ENCODE measurements at places on chromosomes 16 and 17.

GRCh38 chr17:81833921-81834830 is 674 bp downstream of the PPP1R27 start:
- peak overlapping the region; percentile 65 for H3K4me3 ChIP-seq
- H3K27ac ChIP-seq, result peak overlapping the region; percentile 72
- no peak for DNase-seq
- H3K36me3 ChIP-seq, result peaks cover 5% of the 10 kb centered on the region
- H3K4me1 ChIP-seq, result peaks cover 25% of the 10 kb centered on the region
- H3K27me3 ChIP-seq, result no peaks in the 10 kb centered on the region

GRCh38 chr16:3601614-3602319 is 9.6 kb downstream of the SLX4 start:
- H3K27ac ChIP-seq, result no peak overlapping the region
- H3K36me3 ChIP-seq, result peaks cover 21% of the 10 kb centered on the region
- no peaks in the 10 kb centered on the region for H3K4me1 ChIP-seq
- H3K4me3 ChIP-seq, result no peak overlapping the region
- DNase-seq, result no peak

- peaks cover 2% of the 10 kb centered on the region for H3K27me3 ChIP-seq
- no peaks in the 10 kb centered on the region for H3K36me3 ChIP-seq
- no peak overlapping the region for H3K27ac ChIP-seq
- no peak overlapping the region for H3K4me3 ChIP-seq
- DNase-seq, result no peak
Observed at GRCh38 chr17:39970157-39970692, 7.4 kb downstream of the GSDMA start.

DNA sequence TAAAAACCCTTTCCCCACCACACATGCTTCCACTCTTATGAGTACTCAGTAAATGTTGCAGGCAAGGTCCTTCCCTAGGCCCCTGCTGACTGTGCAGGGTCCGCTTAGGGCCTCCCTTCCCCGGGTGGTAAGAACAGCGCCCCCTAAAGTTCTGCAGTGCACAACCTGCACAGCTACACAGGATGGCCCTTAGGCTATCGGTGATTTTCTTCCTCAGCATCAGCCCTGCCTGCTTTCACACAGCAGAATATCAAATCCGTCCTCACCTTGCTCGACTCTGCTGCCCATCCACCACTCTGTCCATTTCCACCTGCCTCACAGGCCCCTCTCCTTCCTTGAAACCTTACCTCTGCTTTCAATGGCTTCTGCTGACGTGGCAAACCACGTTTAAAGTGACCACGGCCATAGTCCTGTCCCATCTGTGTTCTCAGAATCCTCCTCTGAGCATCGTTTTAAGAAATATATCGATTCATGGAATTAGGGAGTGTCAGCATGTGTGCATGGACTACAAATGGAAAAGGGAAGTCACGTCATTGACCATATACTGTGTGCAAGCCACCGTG is 51.4 kb upstream of the TMEM132E start:
- no peak for DNase-seq
- no peak overlapping the region for H3K4me3 ChIP-seq
- H3K4me1 ChIP-seq, result no peaks in the 10 kb centered on the region
- H3K27me3 ChIP-seq, result peaks cover 30% of the 10 kb centered on the region
- no peaks in the 10 kb centered on the region for H3K36me3 ChIP-seq

- no peak for DNase-seq
- H3K4me3 ChIP-seq, result no peak overlapping the region
- H3K36me3 ChIP-seq, result no peaks in the 10 kb centered on the region
- H3K27me3 ChIP-seq, result no peaks in the 10 kb centered on the region
- peaks cover 10% of the 10 kb centered on the region for H3K4me1 ChIP-seq
Observed at GRCh38 chr17:6456321-6456720, 12.1 kb downstream of the PIMREG start.

GRCh38 chr17:4487296-4487695 is 11.4 kb upstream of the SPNS2 start:
- no peak overlapping the region for H3K27ac ChIP-seq
- H3K4me1 ChIP-seq, result peaks cover 53% of the 10 kb centered on the region
- H3K36me3 ChIP-seq, result peaks cover 2% of the 10 kb centered on the region
- no peak for DNase-seq
- H3K4me3 ChIP-seq, result no peak overlapping the region

DNA sequence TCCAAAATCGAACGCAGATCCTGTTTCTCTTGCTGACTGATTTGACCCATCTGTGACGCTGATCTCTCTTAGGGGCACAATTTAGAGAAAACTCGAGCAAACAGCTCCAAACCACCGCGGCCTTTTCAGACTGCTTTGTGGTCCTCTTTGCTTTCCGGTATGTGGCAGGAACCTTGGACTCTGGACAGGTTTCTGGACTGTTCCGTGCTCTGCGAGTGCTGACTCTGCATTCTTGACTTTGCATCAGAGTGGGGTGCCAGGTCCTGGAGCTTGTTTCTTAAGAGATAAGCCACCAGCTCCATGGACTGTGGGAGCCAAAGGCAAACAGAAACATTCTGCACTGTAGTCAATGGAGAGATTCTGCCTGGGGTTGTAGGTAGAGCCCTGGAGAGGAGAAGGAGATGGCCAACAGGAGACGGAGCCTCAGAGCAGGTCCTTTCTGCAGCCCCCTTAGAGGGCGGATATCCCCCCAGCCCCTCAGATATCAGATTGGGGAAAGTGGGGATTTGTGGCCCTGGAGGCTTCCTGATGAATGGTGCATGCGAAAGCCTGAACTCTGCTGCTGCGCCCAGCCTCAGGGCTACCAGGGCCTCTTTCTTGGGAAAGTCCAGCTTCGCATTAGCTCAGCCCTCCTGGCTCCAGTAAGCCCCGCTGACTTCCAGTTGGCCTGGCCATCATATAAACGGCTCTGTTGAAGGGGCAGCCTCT is 65.6 kb downstream of the WIPI1 start:
- no peaks in the 10 kb centered on the region for H3K27me3 ChIP-seq
- no peak overlapping the region for H3K27ac ChIP-seq
- H3K36me3 ChIP-seq, result peaks cover 3% of the 10 kb centered on the region
- H3K4me1 ChIP-seq, result peaks cover 4% of the 10 kb centered on the region
- no peak overlapping the region for H3K4me3 ChIP-seq

DNA sequence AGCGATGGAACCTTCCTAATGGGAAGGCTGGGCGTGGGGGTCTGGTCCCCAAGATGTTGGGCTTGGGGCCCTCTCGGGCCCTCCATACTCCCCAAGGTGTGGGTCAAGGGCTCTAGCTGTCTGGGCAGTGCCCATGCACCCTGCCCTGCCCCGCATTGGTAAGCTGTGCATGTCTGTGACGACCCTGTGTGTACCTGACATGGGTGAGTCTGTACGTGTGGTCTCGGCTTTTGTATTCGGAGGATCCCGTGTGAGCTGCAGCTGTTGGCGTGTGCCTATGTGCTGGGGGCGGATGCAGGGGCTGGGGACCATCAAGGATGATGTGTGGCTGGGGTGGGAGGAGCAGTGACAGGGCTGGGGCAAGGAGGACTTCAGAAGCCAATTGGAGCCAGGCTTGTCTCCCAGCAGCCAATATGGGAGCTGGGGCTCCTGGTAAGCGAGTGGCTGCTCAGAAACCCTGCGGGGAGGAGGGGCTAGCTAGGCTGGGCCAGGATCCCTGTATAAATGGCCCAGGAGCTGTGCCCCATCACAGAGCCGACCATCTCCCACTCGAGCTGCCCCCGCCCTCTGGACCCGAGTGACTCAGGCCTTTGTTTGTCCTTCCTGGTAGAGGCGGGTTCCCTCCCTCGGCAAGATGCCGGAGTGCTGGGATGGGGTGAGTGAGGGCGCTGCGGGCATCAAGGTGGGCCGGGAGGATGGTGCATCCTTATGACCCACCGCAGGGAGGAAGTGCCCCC is at the start of gene NDRG4:
TSS of gene NDRG4 (plus strand) at position 529 of the 737 bp plus-strand sequence. CDS start at position 635, 106 bp downstream.
- peak; percentile 74 for DNase-seq
- H3K4me1 ChIP-seq, result peaks cover 33% of the 10 kb centered on the region
- peak within 1 kb of the TSS; percentile 69 for H3K4me3 ChIP-seq
- no peaks in the 10 kb centered on the region for H3K27me3 ChIP-seq
- no peak within 1 kb of the TSS for H3K27ac ChIP-seq
- no peaks in the 10 kb centered on the region for H3K36me3 ChIP-seq

- H3K4me1 ChIP-seq, result no peaks in the 10 kb centered on the region
- no peak overlapping the region for H3K27ac ChIP-seq
- no peak for DNase-seq
- H3K4me3 ChIP-seq, result no peak overlapping the region
- H3K27me3 ChIP-seq, result no peaks in the 10 kb centered on the region
Observed at GRCh38 chr16:81921843-81922584, 89.3 kb downstream of the SDR42E1 start.

- DNase-seq, result no peak
- H3K27ac ChIP-seq, result no peak overlapping the region
- no peaks in the 10 kb centered on the region for H3K36me3 ChIP-seq
- H3K27me3 ChIP-seq, result no peaks in the 10 kb centered on the region
- H3K4me3 ChIP-seq, result no peak overlapping the region
- H3K4me1 ChIP-seq, result peaks cover 12% of the 10 kb centered on the region
Observed at GRCh38 chr17:50848711-50849110, 13.3 kb downstream of the WFIKKN2 start.

DNA sequence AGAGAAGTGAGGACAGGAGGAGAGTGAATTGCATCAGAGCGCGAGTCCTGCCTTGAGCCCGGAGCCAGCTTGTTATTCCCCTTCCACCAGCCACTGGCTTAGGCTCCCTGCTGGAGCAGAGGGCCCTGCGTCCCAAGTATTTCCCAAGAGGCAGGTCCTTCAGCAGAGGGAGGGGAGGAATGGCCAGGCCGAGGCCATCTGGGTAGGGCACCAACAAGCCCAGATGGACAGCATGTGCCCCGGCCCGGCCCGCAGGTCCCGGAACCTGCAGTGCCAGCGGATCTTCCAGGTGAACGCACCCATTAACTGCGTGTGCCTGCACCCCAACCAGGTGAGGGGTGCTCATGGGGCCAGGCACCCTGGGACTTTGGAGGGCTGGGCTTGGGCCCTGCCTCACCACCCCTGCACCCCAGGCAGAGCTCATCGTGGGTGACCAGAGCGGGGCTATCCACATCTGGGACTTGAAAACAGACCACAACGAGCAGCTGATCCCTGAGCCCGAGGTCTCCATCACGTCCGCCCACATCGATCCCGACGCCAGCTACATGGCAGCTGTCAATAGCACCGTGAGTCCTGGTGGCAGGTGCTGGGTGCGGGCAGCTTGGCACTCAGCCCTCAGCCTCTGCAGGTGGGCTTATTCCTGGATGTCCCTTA is 1.7 kb downstream of the MLST8 start:
- no peak overlapping the region for H3K4me3 ChIP-seq
- no peak overlapping the region for H3K27ac ChIP-seq
- H3K4me1 ChIP-seq, result peaks cover 23% of the 10 kb centered on the region
- no peaks in the 10 kb centered on the region for H3K27me3 ChIP-seq

DNA sequence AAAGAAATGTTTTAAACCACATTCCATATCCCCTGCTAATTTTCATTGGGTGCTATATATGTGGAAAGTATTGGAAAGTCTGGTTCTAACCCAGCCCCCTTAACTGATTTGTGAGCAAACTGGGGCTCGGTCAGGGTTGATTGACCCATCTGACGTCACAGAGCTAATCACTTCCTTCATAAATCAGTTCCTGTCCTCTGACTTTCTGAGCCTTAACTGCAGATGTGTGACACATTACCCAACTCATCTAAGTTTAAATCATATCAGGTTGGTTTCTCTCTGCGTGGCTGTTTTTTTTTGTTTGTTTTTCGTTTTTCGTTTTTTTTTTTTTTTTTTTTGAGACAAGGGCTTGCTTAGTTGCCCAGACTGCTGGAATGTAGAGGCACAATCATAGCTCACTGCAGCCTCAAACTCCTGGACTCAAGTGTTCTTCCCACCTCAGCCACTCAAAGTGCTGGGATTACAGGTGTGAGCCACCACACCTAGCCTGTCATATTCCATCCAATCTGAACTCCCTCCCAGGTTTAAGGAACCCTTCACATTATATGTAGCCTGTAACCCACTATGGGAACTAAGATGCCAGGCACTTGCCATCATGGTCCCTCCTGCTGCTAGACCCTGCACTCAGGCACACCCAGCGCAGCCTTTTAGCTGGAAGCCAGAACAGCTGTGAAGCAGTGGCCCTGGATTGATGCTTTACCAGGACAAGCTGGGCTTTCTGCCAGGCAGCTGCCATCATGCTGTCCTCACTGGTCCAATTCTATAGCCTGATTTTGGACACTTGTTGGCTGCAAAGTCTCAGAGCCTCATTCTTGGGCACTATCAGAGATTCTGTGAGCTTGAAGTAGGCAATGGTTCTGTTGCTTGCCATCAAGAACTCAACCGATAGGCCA is 6.9 kb upstream of the BPTF start:
- H3K36me3 ChIP-seq, result no peaks in the 10 kb centered on the region
- no peaks in the 10 kb centered on the region for H3K27me3 ChIP-seq
- no peaks in the 10 kb centered on the region for H3K4me1 ChIP-seq
- no peak overlapping the region for H3K4me3 ChIP-seq
- DNase-seq, result no peak
- H3K27ac ChIP-seq, result no peak overlapping the region

GRCh38 chr16:62586128-62586862 is 550.1 kb upstream of the CDH8 start:
- DNase-seq, result no peak
- no peaks in the 10 kb centered on the region for H3K4me1 ChIP-seq
- H3K27ac ChIP-seq, result no peak overlapping the region
- H3K36me3 ChIP-seq, result no peaks in the 10 kb centered on the region
- no peak overlapping the region for H3K4me3 ChIP-seq

DNA sequence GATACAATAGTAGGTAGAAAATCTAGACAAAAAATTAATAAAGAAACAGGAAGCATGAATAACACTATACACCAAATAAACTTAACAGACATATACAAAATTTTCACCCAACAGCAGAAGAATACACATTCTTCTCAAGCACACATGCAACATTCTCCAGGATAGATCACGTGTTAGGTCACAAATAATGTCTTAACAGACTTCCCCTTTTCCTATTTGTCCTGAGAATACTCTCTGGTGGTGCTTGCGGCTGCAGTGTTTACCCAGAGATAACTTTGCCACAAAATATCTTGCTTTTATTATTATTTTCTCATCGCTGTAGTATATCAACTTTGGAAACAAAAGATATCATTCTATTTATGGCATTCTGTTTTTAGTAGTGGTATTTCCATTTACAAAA is 40.6 kb upstream of the ZNF267 start:
- H3K4me3 ChIP-seq, result no peak overlapping the region
- peaks cover 3% of the 10 kb centered on the region for H3K27me3 ChIP-seq
- no peak for DNase-seq

GRCh38 chr16:8645831-8646230 is 24.3 kb downstream of the METTL22 start:
- no peak overlapping the region for H3K4me3 ChIP-seq
- DNase-seq, result no peak
- no peaks in the 10 kb centered on the region for H3K27me3 ChIP-seq
- H3K36me3 ChIP-seq, result peaks cover 63% of the 10 kb centered on the region

DNA sequence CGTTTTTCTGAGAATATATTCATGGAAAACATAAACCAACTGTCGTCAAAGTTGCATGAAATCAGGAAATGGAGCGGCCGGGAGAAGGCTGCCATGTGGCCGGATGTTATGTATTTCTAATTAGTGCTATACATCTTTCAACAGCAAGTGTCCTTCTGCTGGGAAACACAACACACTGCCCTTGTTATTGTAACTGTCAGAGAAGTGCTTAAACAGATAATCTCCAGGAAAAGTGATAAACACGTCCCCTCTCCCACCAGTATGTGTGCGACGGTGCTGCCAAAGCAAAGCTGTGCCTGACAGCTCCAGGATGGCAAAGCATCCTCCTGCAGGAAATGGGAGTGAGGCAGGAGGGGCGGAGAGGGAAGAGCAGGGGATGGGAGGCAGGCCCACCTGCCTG is 111.8 kb downstream of the SMG6 start:
- no peak overlapping the region for H3K4me3 ChIP-seq
- peaks cover 25% of the 10 kb centered on the region for H3K4me1 ChIP-seq
- no peak overlapping the region for H3K27ac ChIP-seq
- H3K36me3 ChIP-seq, result peaks cover 45% of the 10 kb centered on the region
- DNase-seq, result no peak
- H3K27me3 ChIP-seq, result no peaks in the 10 kb centered on the region
